Neural crest cell (in vitro differentiated cells): ENCODE measurements at places on chromosomes 13 and 19. TPM values are rescaled to one million over a fixed set of nuclear protein-coding genes. Genes with fewer than 3 reads are reported as not detected.
A peak's percentile ranks its signal among the peaks of the same experiment; 100 is the strongest.

The METTL21C gene
- total RNA-seq, result not detected in 2 replicates

The PLPPR3 gene
- 46.3 and 50.9 TPM in 2 replicates for total RNA-seq

The IL12RB1 gene
- total RNA-seq, result not detected in 2 replicates

The RASAL3 gene
- total RNA-seq, result not detected in 2 replicates

The CXCL17 gene
- not detected in 2 replicates for total RNA-seq

The ZNF723 gene
- total RNA-seq, result not detected in 2 replicates

The ZNF528 gene
- 7.7 and 8.3 TPM in 2 replicates for total RNA-seq

The PSG6 gene
- not detected in 2 replicates for total RNA-seq

GRCh38 chr19:55070466-55071128, 5.1 kb upstream of the EPS8L1 start:
- DNase-seq, result no peak

DNA sequence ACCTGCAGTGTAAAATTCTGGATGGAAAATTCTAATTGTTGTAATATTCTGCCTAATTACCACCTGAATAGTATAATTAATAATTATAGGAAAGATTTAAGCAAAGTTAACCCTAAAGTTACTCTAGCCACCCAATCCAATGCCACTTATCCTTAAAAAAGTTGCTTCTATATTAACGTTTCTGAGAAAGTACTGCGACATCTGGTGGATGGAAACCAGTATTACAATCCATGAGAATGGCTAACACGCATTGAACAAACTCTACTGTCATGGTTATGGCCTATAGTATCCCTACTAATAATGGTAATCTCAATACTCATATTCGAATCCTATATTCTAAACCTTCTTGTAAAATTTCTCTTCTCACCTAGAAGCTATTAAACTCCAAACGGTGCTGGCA, 1551.8 kb downstream of the SLITRK1 start:
- no peak for DNase-seq

- no peak for DNase-seq
These were observed 76.6 kb downstream of the ZIC5 start for GRCh38 chr13:99894840-99895443.

DNA sequence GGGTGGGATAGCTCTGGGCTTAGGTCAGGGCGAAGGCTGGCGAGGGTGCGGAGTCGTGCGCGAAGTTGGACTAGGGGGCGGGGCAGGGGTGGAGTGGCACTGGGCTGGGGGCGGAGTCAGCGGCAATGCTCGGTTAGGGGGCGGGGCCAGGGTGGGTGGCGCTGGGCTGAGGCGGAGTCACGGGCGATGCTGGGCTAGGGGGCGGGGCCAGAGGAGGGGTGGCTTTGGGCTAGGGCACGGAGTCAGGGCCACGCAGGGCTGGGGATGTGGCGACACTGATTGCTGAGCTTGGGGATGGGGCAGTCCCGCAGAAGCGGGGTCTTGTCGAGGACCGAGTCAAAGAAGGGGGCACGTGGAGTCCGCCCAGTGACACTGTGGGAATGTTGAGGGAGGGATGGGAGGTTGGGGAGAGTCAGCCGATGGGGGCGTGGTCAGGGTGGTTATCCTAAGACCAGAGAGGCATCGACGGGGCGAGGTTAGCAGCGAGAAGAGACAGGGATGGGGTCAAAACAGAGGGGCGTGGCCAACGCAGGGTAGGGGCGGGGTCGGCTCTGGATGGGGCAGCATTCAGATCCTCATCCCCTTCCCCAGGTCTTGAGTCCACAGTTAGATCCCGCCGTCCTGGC, 8.7 kb downstream of the HOMER3 start:
- peak; percentile 84 for DNase-seq

DNA sequence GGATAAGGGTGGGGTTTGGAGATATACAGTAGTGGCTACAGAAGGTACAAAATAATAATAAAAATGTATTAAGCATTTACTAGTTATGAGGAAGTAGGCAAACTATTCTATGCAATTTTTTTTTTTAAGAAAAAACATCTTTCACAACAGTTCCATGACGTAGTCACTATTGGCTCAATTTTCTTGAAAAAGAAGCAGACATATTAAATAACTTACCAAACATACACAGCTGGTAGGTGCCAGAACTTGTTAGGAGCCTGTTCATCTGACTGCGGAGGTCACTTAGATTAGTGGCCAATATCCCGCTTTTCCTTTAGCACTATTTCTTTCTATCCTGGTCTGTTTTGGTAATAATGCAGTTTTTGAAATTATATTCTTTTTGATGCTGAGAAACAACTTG, 593.5 kb downstream of the KCTD12 start:
- no peak for DNase-seq

GRCh38 chr19:29475469-29475868, 50.3 kb upstream of the VSTM2B start:
- DNase-seq, result no peak

DNA sequence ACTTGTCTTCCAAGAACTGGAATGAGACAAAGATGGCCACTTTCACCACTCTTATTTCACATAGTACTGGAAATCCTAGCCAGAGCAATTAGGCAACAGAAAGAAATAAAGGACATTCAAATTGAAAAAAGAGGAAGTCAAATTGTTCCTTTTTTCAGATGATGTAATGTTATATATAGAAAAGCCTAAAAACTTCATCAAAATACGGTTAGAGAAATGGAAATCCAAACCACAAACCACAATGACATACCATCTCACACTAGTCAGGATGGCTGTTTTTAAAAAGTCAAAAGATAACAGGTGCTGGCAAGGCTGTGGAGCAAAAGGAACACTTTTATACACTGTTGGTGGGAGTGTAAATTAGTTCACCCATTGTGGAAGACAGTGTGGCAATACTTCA, 113.3 kb upstream of the SPRY2 start:
- DNase-seq, result no peak

- no peak for DNase-seq
These were observed 532.5 kb downstream of the DIAPH3 start for GRCh38 chr13:59631271-59631670.

- DNase-seq, result no peak
These were observed 732 bp upstream of the DCLK1 start for GRCh38 chr13:36131931-36132297.

DNA sequence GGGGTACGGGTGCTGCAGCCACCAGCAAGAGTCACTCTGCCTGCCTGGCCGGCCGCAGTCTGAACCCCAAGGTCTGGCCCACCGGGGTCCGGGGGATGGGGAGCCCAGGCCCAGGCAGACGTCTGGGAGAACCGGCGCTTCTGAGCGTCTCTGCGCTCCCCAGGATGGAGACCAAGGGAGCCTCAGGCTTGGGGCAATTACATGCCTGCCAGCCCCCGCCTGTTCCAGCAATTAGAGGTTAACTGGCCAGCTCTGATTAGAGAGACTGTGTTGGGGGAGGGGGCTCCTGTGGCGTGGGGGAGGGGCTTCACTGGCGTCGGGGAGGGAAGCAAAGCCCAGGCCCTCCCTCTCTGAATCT, 11.9 kb downstream of the MEIS3 start:
- no peak for DNase-seq
